Renal pelvis (tissue), 12 donors: ENCODE measurements at places on chromosomes 4 and X. TPM values are rescaled to one million over a fixed set of nuclear protein-coding genes. Genes with fewer than 3 reads are reported as not detected.

GLRB gene
- polyA plus RNA-seq: 11.8 TPM

GRCh38 chr4:39048311-39048710 is 13.7 kb upstream of the KLHL5 start:
- DNase-seq: no peak

DNA sequence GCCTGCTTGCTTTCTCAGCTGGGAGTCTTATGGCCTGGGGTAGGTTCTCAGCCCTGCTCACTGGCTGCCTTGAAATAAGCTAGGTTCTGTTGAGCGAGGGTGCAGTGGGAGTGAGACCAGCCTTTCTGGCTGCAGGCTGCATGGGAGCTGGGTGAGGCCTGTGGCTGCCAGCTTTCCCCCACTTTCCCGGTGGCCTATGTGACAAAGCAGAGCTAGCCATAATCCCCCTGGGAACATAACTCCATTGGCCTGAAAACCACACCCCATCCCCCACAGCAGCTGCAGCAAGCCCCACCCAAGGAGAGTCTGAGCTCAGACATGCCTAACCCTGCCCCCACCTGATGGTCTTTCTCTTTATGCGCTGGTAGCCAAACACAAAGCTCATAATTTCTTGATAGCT is 118.9 kb downstream of the KLHL4 start:
- DNase-seq: no peak

DNA sequence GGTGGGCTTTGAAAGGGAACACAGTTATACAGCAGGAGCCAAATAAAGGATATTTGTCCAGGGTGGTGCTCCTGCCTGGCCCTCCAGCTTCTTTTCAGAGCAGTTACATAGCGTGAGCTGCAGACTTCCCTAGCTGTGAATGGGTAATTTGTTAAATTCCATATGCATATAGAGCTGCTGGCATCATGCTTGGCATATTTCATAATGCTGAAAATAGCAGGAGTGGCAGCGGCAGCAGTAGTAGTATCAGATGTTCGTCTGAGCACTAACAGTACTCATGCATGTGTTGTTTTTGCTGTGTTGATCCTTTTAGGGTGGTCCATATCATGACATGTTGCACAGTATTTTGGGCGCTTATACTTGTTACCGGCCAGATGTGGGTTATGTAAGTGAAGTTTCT is 33.6 kb upstream of the TADA2B start:
- no peak for DNase-seq

GRCh38 chrX:112642349-112642748 is 37.4 kb downstream of the LHFPL1 start:
- peak; percentile 61 for DNase-seq

GRCh38 chrX:16039834-16040233 is 83.5 kb upstream of the GRPR start:
- DNase-seq: no peak

DNA sequence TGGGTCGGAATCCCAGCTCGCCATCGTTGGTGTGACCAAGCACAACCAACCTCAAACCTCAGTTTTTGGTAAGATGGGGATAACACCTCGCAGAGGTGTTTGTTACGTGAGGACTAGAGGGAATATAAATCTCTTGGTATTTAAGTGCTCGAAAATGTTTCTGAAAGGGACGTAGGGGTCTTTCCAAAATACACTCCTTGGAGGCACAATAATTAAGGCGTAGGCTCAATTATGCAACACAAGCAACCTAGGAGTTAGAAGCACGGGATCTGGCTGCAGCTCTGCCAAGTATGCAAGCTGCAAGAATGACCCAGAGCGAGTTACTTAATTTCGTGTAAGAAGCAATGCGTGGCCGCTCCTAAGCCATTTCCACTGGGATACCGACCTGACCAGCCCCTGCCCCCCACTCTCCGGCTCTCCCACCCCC is 552 bp downstream of the ADH5 start:
- peak; percentile 52 for DNase-seq

- no peak for DNase-seq
These were observed 81.1 kb downstream of the CLCN5 start for GRCh38 chrX:50003467-50003866.

DNA sequence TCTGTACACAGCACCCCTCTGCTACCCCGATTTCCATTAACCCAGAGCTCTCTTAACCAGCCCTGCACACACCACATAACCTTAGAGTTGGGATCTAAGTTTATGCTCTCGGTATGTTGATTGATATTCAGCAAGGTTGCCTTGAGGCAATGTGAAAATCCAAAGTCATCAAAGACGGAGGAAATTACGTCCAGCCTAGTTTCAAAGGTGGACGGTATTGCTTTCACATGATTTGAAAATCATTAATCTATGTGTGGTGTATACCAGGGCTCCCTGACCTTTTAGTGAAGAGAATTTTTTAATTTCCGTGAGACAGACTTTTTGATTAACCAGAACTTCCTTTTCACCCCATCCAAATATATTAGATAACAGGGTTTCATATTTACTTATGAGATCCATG is 272.5 kb upstream of the LCORL start:
- DNase-seq: no peak

DNA sequence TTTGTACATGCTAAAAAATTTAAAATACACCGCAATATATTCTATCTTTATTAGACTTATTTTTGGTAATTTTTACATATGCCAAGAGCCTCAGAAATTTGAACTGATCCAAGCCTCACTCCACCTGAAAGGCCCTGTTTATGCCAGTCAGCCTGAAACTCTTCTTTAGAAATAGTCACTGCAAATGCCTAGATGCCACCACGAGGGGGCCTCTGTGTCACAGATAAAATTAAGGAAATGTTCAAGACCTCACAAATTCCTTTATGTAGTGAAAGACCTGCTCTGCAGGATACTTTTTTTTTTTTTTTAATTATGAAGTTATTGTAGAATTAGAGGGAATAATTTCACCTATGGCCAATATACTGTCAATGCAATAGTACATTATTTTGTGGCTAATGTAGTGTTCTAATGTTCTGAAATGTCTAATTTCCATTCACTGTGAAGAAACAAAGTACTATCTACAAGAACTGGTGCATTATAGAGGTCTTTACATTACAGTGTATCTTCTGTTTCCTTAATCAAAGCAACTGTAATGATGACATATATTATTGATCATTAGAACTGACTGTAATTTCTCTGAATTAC is 69.8 kb downstream of the DTHD1 start:
- peak; percentile 52 for DNase-seq

GRCh38 chr4:118772081-118772766 is 63.7 kb downstream of the SEC24D start:
- DNase-seq: peak; percentile 61

- DNase-seq: no peak
These were observed 51.9 kb upstream of the PRPS1 start for GRCh38 chrX:107576392-107576791.

GRCh38 chrX:138723301-138723700 is 11.8 kb upstream of the FGF13 start:
- no peak for DNase-seq
